ENCODE measurements at places on chromosomes 3 and 15.
A peak's percentile ranks its signal among the peaks of the same experiment; 100 is the strongest.

GRCh38 chr3:126131881-126132750 lies 48.2 kb upstream of the SLC41A3 start:
- no peak for DNase-seq

- no peak for DNase-seq
Observed at GRCh38 chr15:73139744-73140553, 87.7 kb downstream of the NEO1 start.

DNA sequence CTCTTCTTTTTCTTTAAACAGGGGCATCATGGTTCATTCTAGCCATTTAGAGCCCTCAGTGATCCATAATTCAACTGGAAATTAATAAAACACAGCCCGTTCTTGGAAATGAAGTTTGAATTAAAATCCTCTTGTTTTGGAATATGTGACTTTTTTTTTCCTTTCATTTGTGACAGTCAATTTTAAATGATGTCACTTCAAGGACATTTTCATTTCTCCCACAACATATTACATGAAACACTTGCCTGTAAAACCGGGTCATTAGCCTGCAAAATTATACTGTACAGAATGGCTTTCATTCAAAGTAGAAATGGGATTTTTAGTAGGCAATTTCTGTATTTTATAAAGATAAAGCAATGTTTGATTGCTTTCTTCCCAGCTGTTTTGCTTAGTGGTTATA lies 789 bp upstream of the SEMA6D start:
- DNase-seq: no peak

DNA sequence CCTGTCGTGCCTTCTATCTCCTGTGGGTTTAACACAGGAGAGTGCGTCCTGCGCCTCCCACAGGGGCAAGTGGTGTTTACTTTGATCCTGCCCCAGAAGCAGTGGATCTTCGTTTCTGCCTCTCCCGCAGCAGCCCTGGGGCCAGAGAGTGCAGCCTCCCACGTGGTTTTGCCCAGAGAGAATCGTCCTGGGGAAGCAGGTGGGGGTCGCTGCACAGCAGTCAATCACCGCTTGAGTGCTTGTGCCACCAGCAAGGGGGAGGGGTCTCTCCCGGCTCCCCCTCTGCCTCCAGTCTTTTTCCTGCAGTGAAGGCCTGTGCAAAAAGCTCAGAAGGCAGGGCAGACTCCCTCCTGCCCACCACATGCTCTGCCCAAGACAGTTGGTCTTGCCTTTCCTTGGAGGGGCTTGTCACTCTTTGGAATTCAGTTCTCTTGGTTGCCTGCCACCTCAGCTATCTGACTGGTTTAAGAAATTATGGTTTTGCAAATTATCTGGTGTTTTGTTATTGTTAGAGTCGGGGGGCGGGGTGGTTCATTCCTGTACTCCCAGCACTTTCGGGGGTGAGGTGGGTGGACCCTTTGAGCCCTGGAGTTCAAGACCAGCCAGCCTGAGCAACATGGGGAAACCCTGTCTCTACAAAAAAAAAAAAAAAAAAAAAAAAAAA lies 26.9 kb downstream of the STOML1 start:
- DNase-seq: no peak

DNA sequence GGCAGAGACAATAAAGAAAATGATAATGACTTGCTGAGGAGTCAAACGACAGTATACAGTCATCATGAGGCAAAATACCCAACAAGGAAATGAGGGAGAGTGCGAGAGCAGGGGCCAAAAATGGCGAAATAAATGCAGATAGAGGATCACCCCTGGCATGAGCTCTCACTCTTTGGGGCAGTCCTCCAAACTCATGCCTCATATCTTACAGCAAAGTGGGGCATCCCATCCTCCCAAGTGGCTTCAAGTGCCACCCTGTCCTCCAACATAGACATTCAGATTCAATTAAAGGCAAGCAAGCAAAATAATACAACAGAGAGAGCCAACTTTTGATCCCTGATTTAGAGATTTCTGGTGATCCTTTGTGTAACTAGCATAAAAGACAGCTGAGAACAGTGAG lies 278.4 kb downstream of the GBE1 start:
- no peak for DNase-seq

- DNase-seq: no peak
Observed at GRCh38 chr3:82058809-82059208, 297.4 kb upstream of the GBE1 start.

GRCh38 chr3:126130981-126131745 lies 47.2 kb upstream of the SLC41A3 start:
- DNase-seq: no peak

- peak; percentile 8 for DNase-seq
Observed at GRCh38 chr3:154018100-154018696, 103.0 kb upstream of the ARHGEF26 start.

DNA sequence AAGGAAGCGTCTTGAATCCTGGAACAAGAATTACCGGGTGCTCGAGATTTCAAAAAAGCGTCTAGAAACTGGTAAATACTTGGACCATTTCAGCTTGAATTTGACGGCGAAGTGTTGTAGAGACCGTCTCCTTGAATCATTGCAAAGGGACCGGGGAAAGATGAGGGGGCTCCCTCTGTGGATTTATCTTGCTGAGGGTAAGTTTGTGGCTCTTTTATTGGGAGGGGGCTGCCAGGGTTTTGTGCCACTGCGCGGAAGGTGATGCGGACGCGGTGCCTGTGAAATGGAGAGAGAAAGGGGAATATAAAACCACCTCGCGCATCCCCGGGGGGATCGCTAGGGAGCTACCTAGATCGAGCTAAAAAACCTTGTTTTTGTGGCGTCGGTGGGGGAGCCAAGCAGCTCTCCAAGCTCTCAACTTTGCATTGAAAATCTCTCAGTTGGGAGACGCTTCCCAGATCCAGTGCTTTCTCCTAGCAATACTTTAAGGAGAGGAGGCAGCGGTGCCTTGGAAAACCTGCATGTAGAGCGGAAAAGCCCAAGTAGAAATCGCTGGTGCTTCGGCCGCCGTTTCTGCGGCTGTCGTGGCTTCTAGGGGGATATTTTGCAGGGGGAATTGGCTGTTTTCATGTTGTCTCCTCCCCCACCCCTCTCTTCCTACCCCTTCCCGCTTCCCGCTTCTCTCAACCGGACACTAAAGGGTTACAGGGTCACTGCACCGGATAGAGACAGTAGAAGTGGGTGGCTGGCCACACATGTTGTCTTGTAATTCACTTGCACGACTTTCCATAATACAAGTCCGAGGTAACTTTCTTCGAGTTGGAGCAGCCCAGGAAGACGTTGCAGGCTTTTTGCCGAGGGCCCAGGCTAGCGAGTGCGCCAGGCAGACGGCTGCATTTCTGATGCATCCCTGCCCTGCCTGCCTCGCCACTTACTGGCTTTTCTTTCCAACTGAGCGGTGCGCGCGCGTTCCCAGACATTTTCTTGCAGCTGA lies 187.6 kb downstream of the NLGN1 start:
- no peak for DNase-seq

DNA sequence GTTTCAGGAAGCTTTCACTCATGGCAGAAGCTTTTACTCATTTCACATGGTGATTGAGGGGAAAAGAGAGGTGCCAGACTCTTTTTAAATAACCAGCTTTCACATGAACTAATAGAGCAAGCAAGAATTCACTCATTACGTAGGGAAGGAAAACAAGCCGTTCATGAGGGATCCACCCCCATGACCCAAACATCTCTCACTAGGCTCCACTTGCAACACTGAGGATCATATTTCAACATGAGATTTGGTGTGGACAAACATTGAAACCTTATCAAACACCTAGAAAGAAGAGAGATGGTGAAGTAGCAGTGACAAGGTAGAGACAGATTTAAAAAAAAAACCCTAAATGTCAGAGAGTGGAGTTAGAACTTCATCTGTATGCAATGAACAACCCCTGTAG lies 408.6 kb upstream of the PDZRN3 start:
- no peak for DNase-seq

- DNase-seq: no peak
Observed at GRCh38 chr3:188407158-188407880, 253.4 kb downstream of the LPP start.

DNA sequence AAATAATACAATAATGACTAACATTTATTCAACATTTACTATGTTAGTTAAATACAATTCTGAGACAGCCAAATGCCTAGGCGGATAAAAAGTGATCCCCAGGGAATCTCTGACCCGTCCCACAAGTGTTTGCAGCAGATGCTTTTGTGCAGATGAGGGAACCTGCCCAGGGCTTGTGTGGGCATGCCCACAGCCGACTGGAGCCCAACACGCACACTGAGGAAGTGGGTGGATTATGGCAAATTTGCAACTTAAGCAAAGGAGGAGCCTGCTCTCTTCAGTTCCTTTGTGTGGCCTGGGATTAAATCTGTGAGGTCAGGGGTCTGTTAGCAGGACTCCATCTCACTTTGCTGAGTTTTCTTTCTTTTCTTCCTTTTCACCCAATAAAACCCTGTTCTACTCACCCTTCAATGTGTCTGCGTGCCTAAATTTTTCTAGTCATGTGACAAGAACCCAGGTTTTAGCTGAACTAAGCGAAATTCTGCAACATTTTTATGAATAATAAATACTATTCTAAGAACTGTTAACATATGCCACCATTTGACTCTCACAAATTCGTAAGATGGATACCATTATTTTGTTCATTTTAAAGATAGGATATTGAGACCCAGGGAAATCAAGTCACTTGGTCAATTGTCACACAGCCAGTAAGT lies 13.9 kb upstream of the RTP1 start:
- DNase-seq: no peak

DNA sequence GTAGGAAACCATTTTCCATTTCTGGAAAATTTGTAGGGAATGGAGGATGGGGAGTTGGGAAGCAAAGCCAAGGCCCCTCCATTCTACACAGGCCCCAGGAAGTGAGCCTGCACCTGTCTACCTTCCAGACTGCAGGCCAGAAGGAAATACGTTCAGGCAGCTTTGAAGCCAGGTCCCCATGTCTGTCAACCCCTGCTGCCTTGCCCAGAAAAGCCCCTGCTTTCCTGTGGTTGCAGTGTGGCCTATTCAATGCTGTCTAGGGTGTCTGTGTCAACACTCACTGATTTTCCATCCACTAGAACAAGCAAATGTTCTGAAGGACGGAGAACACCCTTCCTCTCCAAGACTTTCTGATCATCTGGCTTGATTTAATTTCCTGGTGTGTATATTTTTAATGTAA lies 281.9 kb downstream of the TLE3 start:
- DNase-seq: no peak

GRCh38 chr3:88879905-88880304 lies 227.5 kb upstream of the EPHA3 start:
- no peak for DNase-seq

DNA sequence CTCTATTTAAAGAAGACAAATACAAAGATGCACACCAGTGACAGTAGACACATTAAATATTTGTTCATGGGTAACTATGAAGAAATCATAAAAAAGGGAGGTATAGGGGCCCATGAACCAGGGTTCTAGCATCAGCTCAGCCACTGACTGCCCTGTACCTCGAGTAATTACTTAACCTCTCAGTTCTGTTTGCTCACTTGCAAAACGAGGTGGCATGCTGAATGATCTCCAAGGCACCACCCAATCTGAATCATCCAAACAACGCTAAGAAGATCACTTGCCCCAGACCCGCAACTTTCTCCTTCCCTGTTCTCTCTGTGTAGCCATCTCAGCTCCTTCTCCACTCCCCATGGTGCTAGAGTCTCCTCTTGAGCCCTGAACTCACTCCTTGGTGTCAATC lies 374.7 kb downstream of the VPS13C start:
- DNase-seq: no peak

GRCh38 chr15:44736181-44736765 lies at the start of gene TRIM69:
Gene TRIM69, plus strand, starts transcription at chr15:44736528. Its CDS starts 177 bp downstream, at chr15:44736705.
- DNase-seq: peak; percentile 23

GRCh38 chr15:46654993-46655392 lies 1020.2 kb downstream of the SQOR start:
- DNase-seq: no peak

GRCh38 chr15:33678602-33679001 lies 289.7 kb upstream of the CHRM5 start:
- DNase-seq: no peak

- DNase-seq: no peak
Observed at GRCh38 chr15:56250626-56251025, 6.9 kb upstream of the RFX7 start.

- DNase-seq: no peak
Observed at GRCh38 chr3:11159421-11159904, 5.2 kb downstream of the HRH1 start.

GRCh38 chr3:184188080-184188479 lies 2.1 kb downstream of the ABCF3 start:
- no peak for DNase-seq

- no peak for DNase-seq
Observed at GRCh38 chr3:194867270-194867983, 181.7 kb downstream of the FAM43A start.

GRCh38 chr3:173465112-173465511 lies 67.6 kb downstream of the NLGN1 start:
- no peak for DNase-seq

DNA sequence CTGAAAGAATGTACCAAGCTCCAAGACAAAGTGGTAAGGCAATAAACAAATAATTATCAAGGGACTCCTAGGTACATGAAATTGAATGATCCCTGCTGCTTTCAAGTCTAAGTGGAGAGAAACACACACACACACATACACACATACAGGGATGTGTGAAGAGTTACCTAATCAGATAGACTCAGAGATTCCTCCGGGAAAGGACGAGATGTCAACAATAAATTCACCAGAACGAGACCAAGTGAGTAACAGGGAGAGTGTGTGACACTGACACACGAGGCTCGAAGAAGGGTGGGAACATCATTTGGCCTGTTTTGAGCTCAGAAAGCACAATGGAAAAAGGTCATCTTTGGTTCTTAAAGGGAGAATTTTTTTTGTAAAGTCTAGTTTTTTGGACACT lies 13.4 kb downstream of the LRIG1 start:
- no peak for DNase-seq

- no peak for DNase-seq
Observed at GRCh38 chr3:15982667-15983196, 185.0 kb upstream of the ANKRD28 start.

GRCh38 chr3:30768703-30769550 lies 125.5 kb downstream of the GADL1 start:
- DNase-seq: peak; percentile 30

Measured in GM13977 (cell line).